ENCODE measurements at places on chromosomes 7 and 10. TPM values are rescaled to one million over a fixed set of nuclear protein-coding genes. Genes with fewer than 3 reads are reported as not detected.

DNA sequence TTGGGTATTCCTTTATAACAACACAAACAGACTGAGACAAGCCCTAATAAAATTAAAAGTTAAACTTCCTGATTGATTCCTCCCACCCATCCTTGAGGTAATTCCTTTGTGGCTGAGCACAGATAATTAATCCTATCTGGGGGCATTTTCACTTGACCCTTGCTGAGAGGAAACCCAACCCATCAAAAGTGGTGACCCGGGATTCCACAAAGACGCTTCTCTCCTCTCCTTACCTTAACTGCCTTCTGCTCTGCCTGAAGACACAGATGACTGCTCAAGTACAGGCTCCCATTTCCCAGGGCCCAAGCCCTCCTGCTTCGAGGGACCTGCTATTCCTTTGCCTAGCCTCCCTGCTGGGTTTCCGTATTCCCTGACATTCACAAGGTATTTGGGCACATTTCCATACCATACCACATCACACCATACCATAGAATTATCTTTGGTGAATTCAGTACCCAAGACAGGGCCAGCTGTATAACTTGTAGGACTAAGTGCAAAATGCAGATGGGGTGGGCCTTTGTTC lies 9.8 kb upstream of the MAPK8 start:
- no peaks in the 10 kb centered on the region for H3K36me3 ChIP-seq
- H3K4me3 ChIP-seq, result no peak overlapping the region
- H3K4me1 ChIP-seq, result peaks cover 2% of the 10 kb centered on the region
- no peak for DNase-seq

The CFAP46 gene
- total RNA-seq, result not detected

- H3K27ac ChIP-seq, result no peak overlapping the region
- H3K27me3 ChIP-seq, result no peaks in the 10 kb centered on the region
- H3K4me1 ChIP-seq, result no peaks in the 10 kb centered on the region
- DNase-seq, result no peak
Observed at GRCh38 chr10:25198151-25198550, 23.4 kb downstream of the GPR158 start.

DNA sequence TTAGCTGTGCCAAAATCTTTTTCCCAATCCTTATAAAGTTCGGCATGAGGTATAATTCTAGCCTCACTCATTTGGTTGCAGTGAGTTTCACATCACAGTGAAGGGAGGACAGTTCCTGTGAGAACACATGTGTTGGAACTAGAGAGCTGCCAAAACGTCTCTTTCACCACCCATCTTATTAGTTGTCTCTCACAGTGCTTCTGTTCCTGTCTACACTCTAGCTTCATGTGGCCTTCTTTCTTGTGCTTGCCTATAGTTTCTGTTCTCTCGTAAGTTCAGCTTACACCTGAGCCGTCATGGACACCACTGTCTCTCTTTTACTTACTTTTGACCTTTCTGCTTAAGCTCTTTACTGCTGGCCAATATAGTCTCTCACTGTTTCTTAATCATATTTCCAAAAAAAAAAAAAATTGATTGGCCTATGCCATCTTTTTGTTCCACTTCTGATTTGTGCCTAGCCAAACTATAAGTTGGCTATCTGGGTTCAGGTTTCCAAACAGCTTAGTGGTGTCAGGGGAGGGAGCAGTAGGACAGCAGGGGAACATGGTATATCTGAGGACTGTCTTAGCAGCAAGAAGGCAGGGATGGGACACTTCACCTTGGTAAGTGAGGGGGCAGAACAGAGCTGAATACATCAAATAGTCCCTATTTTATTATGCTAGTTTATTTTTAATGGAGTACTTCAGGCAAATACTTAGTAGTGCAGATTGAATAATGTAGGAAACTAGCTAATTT lies 38.0 kb downstream of the ZNRF2 start:
- peaks cover 26% of the 10 kb centered on the region for H3K36me3 ChIP-seq
- peak; percentile 16 for DNase-seq
- H3K27me3 ChIP-seq, result no peaks in the 10 kb centered on the region
- H3K4me1 ChIP-seq, result peaks cover 54% of the 10 kb centered on the region

DNA sequence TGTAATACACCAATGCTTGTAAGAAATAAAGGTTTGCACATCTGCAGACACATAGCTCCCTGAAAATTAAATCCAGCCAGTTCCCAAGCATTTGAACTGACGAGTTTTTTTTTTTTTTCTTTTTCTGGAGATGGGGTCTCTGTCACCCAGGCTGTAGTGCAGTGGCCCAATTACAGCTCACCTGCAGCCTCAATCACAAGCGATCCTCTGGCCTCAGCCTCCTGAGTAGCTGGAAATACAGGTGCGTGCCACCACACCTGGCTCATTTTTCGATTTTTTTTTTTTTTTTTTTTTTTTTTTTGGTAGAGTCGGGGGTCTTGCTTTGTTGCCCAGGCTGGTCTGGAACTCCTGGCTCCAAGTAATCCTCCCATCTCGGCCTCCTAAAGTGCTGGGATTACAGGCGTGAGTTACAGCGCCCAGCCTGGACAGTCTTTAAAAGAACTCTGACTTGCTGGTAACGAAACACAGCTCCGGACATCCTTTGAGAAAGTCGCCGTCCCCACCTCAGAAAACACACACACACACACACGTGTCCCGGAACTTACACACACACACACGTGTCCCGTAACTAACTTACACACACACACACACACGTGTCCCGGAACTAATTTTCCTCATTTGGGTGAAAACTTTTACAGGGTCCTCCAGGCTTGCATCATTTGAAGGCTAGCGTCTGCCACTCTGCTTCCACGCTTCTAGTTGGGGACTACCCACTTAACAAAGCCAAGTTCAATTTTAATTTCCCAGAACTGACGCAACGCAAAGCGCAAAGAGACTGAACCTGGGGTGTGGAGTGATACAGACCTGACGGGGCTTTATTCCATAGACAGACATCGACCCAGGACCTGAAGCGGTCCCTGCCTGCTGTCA lies 18.6 kb downstream of the OCM2 start:
- peak overlapping the region; percentile 97 for H3K4me3 ChIP-seq
- no peak for DNase-seq
- peak overlapping the region; percentile 92 for H3K27ac ChIP-seq

- no peak overlapping the region for H3K27ac ChIP-seq
- no peak for DNase-seq
Observed at GRCh38 chr7:121410829-121411596, 14.9 kb upstream of the FAM3C start.

DNA sequence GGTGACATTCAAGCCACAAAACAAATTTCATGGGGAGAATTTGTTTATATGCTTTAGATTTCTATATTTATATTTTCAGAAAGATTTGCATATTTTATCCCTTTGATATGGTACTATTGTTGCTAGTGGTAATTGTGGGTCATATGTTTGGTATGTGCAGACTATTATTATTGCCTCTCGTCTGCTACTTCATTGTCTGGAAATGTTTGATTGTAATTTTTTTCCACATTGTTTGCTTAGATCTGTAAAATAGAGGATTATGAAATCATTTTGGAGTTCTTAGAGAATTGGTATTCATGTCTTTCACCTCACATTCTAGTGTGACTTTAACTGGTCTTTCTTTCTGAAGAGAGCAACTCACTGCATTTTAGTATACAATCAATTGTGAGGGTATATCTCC lies 44.7 kb downstream of the MYO3A start:
- no peaks in the 10 kb centered on the region for H3K36me3 ChIP-seq
- no peaks in the 10 kb centered on the region for H3K27me3 ChIP-seq
- no peak overlapping the region for H3K27ac ChIP-seq
- H3K4me1 ChIP-seq, result no peaks in the 10 kb centered on the region

DNA sequence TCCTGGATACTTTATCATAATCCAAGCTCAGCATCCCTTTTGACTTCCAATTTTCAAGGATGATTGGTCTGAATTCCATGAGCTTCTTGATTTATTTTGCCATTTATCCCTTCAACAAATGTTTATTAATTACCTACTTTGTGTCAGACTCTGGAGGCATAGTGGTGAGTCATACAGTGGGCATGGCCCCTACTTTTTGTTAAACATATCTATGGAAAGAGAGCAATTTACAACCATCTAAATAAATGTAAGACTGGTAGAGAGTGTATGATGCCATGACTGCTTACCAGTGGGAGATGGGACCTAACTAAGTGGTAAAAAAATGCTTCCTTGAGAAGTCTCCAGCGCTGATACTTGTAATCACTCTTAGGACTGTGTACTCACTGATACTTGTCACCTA lies 286.6 kb downstream of the SUGCT start:
- H3K4me1 ChIP-seq, result no peaks in the 10 kb centered on the region
- no peaks in the 10 kb centered on the region for H3K36me3 ChIP-seq
- no peaks in the 10 kb centered on the region for H3K27me3 ChIP-seq
- no peak overlapping the region for H3K4me3 ChIP-seq
- no peak overlapping the region for H3K27ac ChIP-seq

- peaks cover 61% of the 10 kb centered on the region for H3K4me1 ChIP-seq
- H3K4me3 ChIP-seq, result peak overlapping the region; percentile 45
- no peaks in the 10 kb centered on the region for H3K27me3 ChIP-seq
- peak overlapping the region; percentile 82 for H3K27ac ChIP-seq
- peaks cover 75% of the 10 kb centered on the region for H3K36me3 ChIP-seq
Observed at GRCh38 chr7:155746188-155746587, 66.1 kb downstream of the SHH start.

DNA sequence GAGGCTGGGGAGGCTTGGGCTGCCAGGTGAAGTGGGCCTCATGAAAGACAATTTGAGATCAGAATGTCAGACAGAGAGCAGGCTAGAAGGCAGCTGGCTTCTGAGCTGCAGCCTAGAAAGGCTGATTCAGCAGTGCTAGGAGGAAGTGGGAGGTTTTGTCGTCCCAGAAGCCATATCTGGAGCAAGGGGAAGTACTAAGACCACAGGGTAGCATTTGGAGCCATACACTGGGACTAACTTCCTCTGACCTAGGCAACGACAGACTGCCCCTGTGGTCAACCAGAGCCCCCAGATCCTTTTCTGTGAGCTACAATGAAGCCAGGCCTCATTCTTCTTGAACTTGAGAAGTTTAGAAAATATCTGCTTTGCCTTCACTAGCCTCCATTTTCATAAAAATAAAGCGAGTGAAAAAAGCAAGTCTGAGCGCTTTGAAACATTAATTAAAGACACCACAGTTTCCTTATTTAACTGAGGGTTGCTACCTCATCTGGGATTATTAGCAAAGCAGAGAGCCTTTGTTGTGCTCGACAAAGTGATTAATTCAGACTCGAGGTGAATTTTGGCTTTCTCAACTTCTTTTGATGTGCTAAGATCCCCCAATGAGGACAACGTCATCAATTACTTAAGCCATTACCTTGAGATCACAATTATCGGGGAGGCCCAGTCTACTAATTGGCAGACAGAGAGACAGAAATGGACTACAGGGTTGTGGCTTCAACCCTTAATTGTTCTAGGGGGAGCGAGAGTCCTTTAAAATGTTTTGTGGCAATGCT lies 26.6 kb downstream of the TBXAS1 start:
- no peaks in the 10 kb centered on the region for H3K36me3 ChIP-seq
- H3K27me3 ChIP-seq, result no peaks in the 10 kb centered on the region
- H3K4me3 ChIP-seq, result no peak overlapping the region
- no peak for DNase-seq
- peaks cover 6% of the 10 kb centered on the region for H3K4me1 ChIP-seq

The TFR2 gene
- 19.7 TPM for total RNA-seq

- H3K27ac ChIP-seq, result no peak overlapping the region
- peaks cover 2% of the 10 kb centered on the region for H3K4me1 ChIP-seq
- H3K27me3 ChIP-seq, result no peaks in the 10 kb centered on the region
Observed at GRCh38 chr10:49458869-49459268, 63.0 kb upstream of the DRGX start.

- H3K4me3 ChIP-seq, result no peak overlapping the region
- no peak for DNase-seq
- no peaks in the 10 kb centered on the region for H3K36me3 ChIP-seq
- no peaks in the 10 kb centered on the region for H3K4me1 ChIP-seq
Observed at GRCh38 chr10:113158183-113158582, 208.1 kb downstream of the TCF7L2 start.

DNA sequence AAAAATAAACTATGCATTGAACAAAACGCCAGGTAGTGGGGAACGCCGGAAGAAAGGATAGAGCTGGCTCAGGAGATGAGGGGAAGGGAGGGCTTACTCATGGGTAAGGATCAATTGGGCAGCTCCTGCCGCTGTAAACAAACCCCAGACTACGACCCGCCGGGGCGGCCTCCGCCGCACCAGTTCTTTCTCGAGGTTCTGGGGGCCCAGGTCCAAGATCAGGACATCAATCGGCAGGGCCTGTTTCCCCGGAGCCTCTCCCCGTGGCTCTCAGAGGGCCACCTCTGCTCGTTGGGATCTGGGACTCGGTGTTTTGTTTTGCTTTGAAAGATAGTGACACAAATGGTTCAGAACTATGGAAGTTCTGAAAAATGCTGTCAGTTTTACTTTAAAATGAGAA lies 140.4 kb downstream of the ELFN1 start:
- no peaks in the 10 kb centered on the region for H3K4me1 ChIP-seq
- no peak for DNase-seq
- no peak overlapping the region for H3K27ac ChIP-seq
- H3K36me3 ChIP-seq, result no peaks in the 10 kb centered on the region

DNA sequence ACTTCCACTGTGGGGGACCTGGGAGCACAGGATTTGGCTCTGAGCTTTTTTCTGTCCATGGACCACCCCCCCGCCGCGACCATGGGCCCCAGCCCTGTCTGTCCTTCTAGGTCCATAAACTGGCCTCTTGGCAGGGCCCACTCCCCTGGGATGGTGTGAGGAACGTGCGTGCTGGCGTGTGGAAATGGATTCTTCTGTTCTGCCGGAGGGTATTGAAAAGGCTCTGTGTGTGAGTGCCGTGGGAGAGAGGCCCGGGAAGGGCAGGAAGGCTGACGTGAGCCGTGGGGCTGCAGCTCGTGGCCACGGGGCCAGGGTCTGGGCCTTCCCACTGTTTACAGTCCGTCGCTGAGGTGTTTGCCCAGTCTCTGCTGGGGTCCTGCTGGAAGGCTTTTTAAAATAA lies 123.7 kb downstream of the GRK5 start:
- DNase-seq, result no peak
- H3K4me1 ChIP-seq, result peaks cover 15% of the 10 kb centered on the region
- peaks cover 16% of the 10 kb centered on the region for H3K36me3 ChIP-seq
- H3K27me3 ChIP-seq, result no peaks in the 10 kb centered on the region
- no peak overlapping the region for H3K27ac ChIP-seq
- H3K4me3 ChIP-seq, result no peak overlapping the region

DNA sequence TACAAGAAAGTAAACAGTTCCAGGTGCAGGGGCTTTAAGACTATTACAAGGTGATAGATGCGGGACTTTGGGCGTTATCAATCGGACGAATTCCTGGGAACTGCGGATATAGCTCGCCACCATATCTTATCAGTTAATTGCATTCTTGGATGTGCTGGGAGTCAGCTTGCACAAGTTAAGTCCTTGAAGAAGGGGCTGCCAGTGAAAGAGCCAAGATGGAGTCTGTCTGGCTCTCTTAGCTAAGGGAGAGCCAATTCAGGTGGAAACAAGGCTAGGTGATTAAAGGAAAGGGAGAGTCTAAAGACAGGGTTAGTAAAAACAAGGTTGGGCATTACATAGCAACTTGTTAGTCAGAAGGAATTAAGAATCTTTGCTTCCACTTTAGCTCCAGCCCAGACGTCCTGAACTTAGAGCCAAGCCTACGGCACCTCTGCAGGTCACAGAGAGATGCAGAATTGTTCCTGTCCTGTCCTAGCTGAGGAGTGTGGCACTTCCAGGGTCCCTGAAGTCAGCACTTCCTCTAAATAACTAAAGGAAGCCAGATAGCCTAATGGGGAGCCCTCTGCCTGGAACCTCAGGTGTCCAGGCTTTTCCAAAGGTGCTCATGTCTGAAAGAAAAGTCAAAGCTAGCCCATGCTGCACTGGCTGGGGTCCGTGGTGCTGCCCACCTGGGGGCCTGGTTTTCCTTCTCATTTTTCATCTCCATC lies 17.3 kb downstream of the ZC3HAV1 start:
- H3K27me3 ChIP-seq, result no peaks in the 10 kb centered on the region
- peak overlapping the region; percentile 88 for H3K27ac ChIP-seq
- peak overlapping the region; percentile 83 for H3K4me3 ChIP-seq
- H3K36me3 ChIP-seq, result peaks cover 88% of the 10 kb centered on the region
- no peak for DNase-seq
- H3K4me1 ChIP-seq, result peaks cover 74% of the 10 kb centered on the region

The BAMBI gene
- 0.16 TPM for total RNA-seq

Data from activated T-helper 2 cell treated with anti-CD3 and anti-CD28 coated beads, Interferon-gamma antibody, Interleukin-2, Interleukin-4, amounts not matched to agents 10 μg/mL and 5 μg/mL and 100 μg/mL, durations not matched to agents 14 hours and 24 hours and 36 hours (primary cell).